ENCODE measurements at places on chromosomes 16 and 17. TPM values are rescaled to one million over a fixed set of nuclear protein-coding genes. Genes with fewer than 3 reads are reported as not detected.

The PKD1 gene
- 42.8 TPM for total RNA-seq

The NR1D1 gene
- 10.2 TPM for total RNA-seq

The PDE6G gene
- total RNA-seq, result 3.1 TPM

The CIITA gene
- total RNA-seq, result 0.09 TPM

The HS3ST6 gene
- 1.4 TPM for total RNA-seq

The DNAH9 gene
- total RNA-seq, result 0.07 TPM

The CCDC40 gene
- total RNA-seq, result 7.5 TPM

The CCL22 gene
- total RNA-seq, result not detected

The IRX6 gene
- not detected for total RNA-seq

The CBFA2T3 gene
- 0.85 TPM for total RNA-seq

The TOX3 gene
- total RNA-seq, result 0.15 TPM

The CDH8 gene
- 0.31 TPM for total RNA-seq

The XYLT1 gene
- total RNA-seq, result 0.59 TPM

The ZP2 gene
- not detected for total RNA-seq

The CARHSP1 gene
- 147 TPM for total RNA-seq

The PYDC1 gene
- total RNA-seq, result not detected

The ZG16B gene
- total RNA-seq, result 0.69 TPM

The KRTAP4-2 gene
- not detected for total RNA-seq

The SCIMP gene
- not detected for total RNA-seq

The PITPNC1 gene
- total RNA-seq, result 23.8 TPM

The RAB34 gene
- 231 TPM for total RNA-seq

The OSBPL7 gene
- total RNA-seq, result 14.5 TPM

The CEP112 gene
- total RNA-seq, result 5.8 TPM

The CACNA1H gene
- total RNA-seq, result 15.2 TPM

The TBC1D3L gene
- total RNA-seq, result 9.0 TPM

The VMO1 gene
- total RNA-seq, result 1.1 TPM

The FOXJ1 gene
- 0.76 TPM for total RNA-seq

The GNG13 gene
- not detected for total RNA-seq

The KRTAP4-9 gene
- total RNA-seq, result not detected

The SPDYE4 gene
- not detected for total RNA-seq

The PRSS33 gene
- not detected for total RNA-seq

The ADCY9 gene
- total RNA-seq, result 6.4 TPM

The ESRP2 gene
- total RNA-seq, result 0.09 TPM

The SRCIN1 gene
- total RNA-seq, result 2.7 TPM

The MAF gene
- total RNA-seq, result 0.34 TPM

The DNAAF8 gene
- total RNA-seq, result 1.2 TPM

The CDRT15 gene
- total RNA-seq, result not detected

The SCARF1 gene
- total RNA-seq, result 0.18 TPM

The ABCA3 gene
- 20.2 TPM for total RNA-seq

The ELMO3 gene
- 1.1 TPM for total RNA-seq

The TUBG2 gene
- 17.1 TPM for total RNA-seq

The WIPF2 gene
- 18.2 TPM for total RNA-seq

The ACSM2B gene
- total RNA-seq, result not detected

The ITGAL gene
- 0.18 TPM for total RNA-seq

The KRT9 gene
- total RNA-seq, result not detected

The HEATR9 gene
- not detected for total RNA-seq

The DNAI2 gene
- 0.06 TPM for total RNA-seq

The RNF166 gene
- total RNA-seq, result 17.5 TPM

The KRT39 gene
- total RNA-seq, result not detected

The RAB40C gene
- 19.3 TPM for total RNA-seq

The PRKCB gene
- total RNA-seq, result 0.15 TPM

The TVP23A gene
- total RNA-seq, result 0.13 TPM
